ENCODE measurements at places on chromosomes 11 and 22.

DNA sequence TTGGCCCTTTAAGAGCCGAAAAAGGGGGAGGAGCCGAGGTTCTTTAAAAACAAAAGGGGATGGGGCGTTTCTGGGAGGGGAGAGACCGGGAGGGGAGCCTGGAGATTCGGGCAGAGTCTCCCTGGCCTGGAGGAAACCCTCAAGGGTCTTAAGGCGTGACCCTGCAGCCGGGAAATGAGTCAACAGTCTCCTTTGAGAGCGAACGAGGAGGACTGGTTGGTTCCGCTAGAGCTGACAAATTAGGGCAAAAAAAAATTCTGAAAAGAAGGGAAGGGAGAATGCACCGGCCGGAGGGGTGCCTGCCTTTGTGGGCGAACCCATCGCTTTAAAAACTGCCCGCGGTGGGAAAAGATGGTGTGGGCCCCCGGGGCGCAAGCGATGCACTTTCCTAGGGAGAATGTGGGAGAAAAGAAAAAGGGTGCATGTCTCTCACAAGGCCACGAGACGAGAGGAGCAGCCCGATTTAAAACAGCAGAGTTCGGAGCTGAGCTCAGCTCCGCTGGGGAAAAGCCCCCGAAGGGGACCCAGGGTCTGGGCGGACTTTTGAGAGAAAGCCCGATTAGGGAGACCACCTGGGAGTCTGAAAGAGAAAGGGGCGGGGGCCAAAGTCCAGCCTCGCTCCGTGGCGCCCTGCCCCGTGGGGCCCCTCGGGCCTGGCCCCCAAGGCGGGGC is 874 bp downstream of the ZFTA start:
- no peak for DNase-seq

GRCh38 chr11:89545691-89546090 is 54.5 kb upstream of the NOX4 start:
- no peak for DNase-seq

DNA sequence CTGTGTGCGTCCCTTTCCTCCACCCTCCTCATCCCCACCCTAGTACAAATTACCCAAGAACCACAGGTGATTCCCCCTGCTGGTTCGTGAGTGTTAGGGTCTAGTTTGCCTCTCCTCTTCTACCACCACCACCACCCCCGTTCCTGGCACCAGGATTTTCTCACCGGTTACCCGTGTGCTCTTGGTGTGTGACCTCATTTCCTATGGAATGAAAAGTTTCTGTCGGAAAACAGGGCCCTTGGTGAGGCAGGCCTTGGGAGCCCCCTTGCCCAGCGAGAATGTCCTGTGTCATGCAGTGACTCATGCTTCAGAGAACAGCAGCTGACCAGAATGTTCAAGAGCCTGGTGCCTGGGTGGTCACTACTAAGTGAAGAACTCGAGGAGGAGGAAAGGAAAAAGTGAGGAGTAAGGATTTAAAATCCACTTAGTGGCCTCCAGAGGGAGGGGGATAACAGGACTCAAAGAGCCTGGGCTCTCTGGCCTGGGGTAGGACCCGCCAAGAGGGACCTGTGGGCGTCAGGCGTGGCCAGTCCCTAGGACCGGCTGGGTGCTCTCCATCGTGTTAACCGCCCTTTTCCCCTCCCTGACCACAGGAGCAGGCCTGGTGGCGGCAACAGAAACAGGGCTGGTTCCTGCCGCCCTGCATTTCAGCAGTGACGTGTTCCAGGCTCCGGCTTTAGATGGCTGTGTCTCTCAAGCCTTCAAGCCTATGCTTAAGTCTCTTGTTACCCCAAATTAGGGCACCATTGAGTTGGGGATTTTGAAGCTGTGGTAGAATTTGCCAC is 30.2 kb downstream of the C22orf31 start:
- DNase-seq: no peak

GRCh38 chr11:96197103-96197502 is 145.9 kb downstream of the MAML2 start:
- no peak for DNase-seq

GRCh38 chr22:38104084-38104483 is 6.4 kb downstream of the BAIAP2L2 start:
- no peak for DNase-seq

GRCh38 chr11:70397983-70398833 is at the start of gene CTTN:
TSS of gene CTTN (plus strand) at chr11:70398529. CDS start at chr11:70407298, 8,769 bp downstream.
- DNase-seq: peak; percentile 86

DNA sequence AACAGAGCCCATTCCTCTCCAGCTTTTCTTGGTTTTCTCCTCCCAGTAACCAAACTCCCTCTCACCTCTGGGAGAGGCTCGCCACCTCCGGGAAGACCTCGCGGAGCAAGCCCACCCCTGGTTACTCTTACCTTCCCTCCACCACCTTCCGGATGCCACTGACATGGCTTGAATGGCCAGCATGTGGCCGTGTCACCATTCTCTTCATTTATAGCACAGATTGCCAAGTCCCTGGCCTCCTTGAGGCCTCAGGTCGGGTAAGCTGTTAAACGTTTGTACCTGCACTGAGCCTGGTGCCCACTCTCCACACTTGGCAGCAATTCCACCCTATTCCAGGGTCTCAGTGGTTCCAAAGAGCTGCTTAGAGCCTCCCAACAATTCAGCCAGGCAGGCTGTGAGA is 8.0 kb upstream of the FXYD2 start:
- no peak for DNase-seq

DNA sequence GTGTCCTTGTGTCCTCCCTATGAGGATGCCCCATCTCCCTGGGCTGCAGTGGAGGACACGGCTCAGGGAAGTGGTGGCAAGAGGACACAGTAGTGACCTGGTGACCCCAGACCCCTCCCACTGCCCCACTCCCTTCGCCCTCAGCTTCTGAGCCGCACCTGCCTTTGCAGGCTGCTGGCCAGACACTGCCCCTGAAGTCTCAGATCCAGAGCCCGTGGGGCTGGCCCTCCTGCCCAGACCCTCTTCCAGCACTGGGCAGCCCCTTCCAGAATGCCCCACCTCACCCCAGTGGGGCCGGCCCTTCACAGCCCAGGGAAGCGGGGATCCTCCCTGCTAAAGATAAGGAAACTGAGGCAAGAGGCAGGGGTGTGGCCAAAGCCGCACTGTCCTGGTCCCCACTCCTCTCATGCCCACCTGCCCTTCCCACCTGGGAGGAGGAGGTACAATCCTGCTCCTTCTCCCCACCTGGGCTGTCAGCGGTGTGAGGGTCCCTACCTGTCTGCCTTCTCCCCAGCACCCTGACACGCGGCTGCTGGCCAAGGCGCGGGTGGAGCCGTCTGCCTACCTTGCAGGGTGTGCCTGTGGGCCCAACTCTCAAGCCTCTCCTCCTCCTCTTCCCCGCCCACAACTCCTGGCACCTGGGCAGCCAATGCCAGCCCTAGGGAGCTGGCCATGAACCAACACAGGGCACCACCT is 17.3 kb downstream of the TRPM5 start:
- no peak for DNase-seq
